ENCODE measurements at places on chromosomes 3 and 15.

DNA sequence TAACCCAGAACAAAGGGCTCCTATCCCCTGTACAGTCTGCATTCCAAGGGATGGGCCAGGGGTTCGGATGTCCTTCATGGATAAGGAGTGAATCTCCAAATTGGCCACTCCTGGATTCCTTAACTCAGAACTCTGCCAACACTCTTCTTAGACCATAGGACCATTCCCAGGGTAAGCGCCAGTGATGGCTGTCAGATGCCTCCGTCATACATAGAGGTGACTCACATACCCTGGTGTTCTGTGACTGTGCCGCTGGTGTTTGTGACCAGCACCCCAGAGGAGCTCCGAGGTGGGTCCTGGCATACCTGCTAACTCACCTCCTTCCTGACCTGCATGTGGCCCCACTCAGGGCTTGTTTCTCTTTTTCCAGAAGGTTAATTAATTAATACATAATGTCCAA, 134.7 kb downstream of the KLF13 start:
- no peak for DNase-seq

DNA sequence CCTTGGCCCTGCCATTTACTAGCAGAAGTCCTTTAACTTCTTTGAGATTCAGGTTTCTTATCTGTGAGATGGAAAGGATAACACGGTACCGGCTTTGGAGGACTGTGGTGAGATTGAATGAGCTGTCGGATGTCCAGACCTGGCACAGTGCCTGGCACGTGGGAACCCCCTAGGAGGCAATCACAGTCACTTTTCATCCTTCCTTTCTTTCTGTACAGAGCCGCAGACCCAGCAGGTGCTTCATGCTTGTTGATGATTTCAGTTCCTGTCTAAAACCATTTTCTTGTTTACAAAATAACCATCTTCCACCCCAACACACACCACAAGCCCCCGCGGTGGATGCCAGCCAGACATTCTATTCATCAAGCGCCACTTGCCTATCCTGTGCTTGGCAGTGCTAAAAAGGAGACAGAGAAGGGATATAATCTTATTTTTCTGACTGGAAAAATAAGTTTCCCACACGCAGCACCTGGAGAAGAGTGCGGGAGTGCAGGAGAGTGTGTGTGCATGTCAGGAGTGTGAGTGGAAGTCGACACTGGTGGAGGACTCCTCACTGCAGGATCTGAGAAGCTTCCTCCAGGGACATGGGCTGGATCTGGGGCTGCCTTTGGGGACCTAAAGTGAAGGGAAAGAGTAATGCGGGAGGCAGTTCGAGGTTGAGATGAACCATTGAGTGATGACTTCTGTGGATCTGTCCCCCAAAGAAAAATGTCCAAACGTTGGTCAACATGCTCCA, 85.7 kb downstream of the ST6GAL1 start:
- DNase-seq = no peak

GRCh38 chr3:65676580-65676979, 362.1 kb downstream of the MAGI1 start:
- no peak for DNase-seq

DNA sequence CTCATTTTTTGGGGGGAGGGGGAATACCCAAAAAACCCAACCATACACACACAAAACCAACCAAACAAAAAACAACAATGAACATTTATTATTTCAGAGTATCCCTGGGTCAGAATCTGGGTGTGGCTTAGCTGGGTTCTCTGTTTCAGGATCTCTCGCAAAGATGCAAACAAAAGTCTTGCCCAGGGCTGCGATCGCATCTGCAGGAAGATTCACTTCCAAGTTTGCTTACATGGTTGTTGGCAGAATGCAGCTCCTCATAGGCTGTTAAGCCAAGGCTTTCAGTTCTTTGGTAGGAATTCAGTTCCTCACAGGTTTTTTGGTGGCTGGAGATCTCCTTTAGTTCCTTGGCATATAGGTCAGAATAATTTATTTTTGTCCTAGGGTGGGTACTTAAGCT, 13.7 kb upstream of the ARIH1 start:
- DNase-seq = no peak

DNA sequence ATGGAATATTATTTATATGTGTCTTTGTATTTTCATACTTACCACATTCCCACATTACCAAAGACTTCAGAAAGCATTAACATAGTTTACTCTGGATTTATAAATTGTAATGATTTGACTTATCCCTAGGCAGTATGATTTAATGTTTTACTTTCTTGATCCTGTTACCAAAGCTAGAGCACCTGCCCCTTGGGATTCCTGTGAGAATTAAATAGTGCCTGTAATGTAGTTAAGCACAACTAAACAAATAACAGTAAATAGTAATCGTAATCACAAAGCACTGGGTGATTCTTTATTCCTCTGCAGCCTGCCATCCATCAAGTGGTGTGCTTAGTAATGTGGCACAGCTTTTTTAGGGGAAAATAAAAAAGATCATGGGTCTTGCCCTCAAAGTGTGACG, 39.1 kb downstream of the ATP2C1 start:
- DNase-seq = no peak

DNA sequence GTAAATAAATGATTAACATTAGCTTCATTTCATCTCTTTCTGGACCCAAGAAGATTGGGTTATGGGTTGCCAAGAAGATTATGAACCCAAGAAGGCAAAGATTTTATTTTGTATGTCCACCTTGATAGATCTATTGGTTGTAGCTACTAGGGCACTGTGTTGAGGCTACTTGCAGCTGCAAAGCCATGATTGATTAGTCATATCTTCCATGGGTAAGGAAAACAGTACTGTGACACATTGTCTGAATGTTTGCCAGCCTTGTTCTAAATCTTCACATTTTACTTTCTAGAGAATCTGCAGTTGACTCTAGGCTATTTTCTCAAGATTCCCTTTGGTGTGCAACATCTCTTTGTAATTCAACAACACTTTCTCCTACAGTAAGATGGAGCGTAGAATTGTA, 229.2 kb upstream of the KCNH8 start:
- DNase-seq = no peak

DNA sequence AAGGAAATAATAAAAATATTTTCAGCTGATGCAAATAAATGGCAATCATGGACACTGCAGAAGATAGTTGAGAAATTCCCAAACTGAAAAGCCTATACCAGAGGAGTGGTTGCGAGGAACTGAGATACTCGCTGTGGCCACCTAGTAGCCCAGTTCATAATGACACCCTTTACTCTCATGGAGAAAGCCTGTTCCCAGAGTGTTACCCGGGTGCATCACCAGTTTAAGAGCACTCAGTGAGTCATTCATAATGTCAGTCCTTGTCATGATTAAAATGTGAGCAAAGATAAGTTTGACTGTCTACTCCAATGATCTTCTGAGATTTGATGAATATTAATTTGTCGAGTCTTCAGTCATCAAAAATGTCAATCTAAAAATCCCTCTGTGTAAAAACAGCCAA, 138.4 kb upstream of the LRRC3B start:
- no peak for DNase-seq

GRCh38 chr3:81544385-81544784, 217.1 kb downstream of the GBE1 start:
- no peak for DNase-seq

GRCh38 chr3:97464035-97464434, 300.5 kb upstream of the ARL6 start:
- no peak for DNase-seq

GRCh38 chr3:182803596-182803995, 10.3 kb downstream of the ATP11B start:
- DNase-seq = no peak

DNA sequence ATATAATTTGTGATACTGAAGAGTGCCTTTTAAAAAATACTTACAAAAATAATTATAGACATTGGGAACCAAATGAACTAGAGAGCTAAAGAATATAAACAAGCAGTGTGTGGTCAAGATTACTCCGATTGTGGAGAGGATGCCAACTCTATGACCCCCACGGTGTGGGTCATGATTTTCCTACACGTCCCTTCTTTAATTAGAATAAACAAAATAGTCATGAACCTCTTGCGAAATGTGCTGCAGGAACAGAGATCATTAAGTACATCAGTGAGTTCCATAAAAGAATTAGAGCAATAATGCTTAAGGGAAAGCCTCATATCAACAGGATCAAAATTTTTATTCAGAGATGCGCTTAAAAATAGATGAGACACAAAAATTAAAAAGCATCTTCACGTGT, 476.6 kb upstream of the ROBO1 start:
- no peak for DNase-seq

DNA sequence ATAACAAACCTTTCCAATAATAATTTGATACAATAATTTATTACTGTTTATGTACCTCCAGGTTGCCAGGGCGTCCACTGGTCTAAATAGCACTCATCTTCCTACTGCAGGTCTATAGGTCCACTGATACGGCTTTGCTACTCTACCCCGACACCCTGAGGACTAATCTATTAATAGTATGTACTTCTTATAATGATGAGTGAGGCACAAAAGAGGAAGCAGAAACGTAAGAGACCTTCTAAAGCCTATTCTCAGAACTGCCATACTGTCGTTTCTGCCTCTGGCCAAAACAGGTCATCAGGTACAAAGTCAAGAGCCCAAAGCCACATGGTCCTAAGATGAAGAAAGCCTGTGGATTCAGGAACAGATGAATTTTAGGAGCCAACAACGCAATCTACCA, 163.2 kb upstream of the GRM7 start:
- DNase-seq = no peak

- DNase-seq = no peak
Observed at GRCh38 chr15:69987492-69988489, 109.9 kb downstream of the TLE3 start.

DNA sequence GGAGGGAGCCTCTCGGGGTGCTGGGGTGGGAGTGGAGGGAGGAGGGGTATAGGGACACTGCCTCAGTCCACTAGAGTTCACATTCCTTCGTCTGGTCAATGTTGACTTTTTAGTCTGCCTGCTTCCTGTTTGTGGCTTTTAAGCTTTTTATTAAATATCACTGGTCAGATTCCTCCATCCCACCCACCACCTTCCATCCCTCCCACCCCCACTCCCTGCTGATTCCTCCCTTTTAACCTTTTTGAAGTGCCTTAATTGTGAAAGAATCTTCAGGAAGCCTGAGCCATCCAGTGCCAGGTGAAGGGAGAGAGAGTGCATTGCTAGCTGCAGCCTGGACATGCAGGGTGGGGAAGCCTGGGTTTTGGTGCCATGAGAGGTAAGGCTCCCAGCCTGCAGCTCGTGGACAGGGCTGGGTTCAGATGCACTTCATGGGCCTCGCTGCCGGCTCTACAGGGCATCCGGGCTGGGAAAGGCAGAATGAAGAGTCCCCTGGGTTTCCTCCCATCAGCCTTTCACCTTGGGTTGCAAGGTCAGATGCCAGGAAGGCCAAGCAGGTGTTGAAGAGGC, 105.9 kb downstream of the DNAJB8 start:
- DNase-seq = no peak

DNA sequence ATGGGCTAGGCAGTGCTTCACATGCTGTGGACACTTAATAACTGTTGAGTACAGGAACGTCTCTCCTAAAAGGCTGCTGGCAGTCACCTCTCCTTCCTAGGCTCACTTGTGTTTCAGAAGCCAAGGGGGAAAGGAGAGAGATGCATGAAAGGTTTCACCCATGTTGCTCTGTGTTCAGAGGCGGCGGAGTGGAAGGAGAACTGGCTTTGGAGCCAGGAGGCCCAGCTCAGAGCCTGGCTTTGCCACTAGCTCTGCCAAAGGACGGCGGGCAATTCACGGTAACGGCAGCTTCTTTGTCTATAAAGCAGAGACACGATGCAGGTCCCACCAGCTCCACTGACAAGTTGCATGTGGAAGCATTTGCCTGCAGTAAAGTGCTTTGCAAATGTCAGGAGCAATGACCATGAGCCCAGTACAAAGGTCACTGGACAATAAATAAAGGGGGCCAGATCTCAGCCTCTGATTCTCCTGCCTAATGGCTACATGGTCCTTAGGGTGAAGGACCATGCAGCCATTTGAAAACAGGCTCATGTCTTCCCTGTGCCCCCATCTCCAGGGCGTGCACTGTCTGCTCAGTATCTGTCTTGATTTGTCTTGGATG, 171.7 kb upstream of the TLE3 start:
- no peak for DNase-seq

GRCh38 chr15:82571722-82572222, 31.5 kb upstream of the RPS17 start:
- peak; percentile 88 for DNase-seq

DNA sequence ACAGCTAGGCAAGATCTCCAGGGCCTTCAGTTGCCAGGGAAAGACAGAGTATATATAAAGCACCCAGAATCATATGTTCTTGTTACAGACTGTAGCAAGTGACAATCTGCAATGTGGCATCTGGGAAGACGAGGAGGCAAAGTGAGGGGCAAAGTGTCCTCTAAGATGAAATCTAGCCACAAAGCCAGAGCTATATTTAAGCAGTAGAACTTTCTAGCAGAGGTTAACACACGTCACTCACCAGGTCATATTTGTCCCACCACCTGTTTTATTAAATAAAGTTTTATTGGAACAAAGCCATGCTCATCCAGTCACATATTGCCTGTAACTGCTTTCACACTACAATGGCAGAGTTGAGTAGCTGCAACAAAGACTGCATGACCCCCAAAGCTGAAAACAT, 51.5 kb downstream of the PDZRN3 start:
- no peak for DNase-seq

GRCh38 chr3:110814170-110815007, 257.2 kb upstream of the NECTIN3 start:
- no peak for DNase-seq

DNA sequence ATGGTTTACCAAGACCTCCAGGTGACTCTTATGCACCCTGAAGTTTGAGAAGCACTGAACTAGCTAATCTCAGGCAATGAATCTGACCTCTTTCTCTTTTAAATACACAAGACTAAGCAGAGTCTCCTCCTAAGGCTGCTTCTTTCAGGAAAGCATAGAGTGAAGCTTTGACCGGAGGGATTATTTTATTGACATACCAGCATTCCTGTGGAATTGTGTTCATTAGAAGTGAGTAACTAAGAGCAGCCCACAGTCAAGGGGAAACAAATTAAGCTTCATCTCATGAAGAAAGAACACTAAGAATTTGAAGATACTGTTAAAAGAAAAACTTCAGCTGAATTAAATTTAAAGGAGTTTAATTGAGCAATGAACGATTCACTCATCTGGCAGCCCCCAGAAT, 963.5 kb downstream of the NTRK3 start:
- DNase-seq = no peak

- DNase-seq = no peak
Observed at GRCh38 chr3:142081178-142081577, 68.2 kb downstream of the TFDP2 start.

DNA sequence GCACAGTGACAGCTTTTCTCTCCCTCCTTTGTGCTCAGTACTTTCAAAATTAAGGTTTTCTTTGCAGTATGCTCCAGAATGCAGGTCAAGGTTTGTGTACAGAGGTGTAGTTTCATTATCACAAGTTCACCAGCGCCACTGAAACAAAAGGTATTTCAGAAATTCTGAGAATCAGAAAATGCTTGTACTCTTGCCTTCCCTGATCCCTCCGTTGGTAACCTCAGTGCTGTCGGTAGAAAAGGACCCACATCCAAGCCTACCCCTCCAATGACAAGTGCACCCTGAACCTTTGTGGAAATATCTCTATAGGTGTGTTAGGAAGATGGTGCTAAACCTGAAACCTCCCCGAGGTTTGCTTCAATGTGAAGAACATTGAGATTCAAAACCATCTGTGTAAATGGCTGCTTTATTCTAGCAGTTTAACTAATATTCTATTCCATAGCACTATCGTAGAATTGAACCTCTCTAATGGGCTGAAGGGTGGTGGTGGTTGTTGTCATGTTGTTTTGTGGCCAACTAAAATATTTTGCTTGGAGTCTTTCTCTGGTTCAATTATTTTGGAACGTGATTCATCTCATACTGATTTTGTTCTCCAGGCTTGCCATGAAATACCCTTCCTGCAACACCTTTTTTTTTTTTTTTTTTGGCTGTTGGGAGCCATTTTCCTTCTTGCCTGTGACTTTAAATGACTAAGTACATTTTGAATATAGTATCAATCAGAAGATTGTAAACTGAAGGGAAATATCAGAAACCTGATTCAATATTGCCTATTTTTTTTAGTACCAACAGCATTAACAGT, 20.7 kb downstream of the ZBTB38 start:
- DNase-seq = no peak

Data from pons (tissue), 1 donor.